ENCODE measurements at places on chromosomes 5 and 9.

- DNase-seq: no peak
Measured at GRCh38 chr9:24912767-24913166, 367.1 kb upstream of the IZUMO3 start.

DNA sequence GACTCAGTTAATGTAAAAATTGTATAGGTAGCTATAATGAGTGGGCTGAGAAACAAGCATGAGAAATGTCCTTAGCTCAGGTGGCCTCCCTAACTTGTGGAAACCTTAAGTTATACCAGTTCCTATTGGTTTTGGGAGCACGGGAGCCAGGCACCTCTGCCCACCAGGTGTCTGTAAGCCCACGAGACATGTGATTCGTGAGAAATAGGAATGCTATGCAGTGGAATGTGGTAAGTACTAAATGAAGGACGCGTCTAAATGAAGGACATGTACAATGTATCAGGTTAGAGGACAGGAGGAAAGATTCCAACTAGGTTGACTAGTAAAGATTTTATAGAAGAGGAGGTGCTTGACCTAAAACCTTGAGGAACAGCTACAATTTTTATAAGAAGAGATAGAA, 46.0 kb upstream of the F2RL2 start:
- DNase-seq: no peak

DNA sequence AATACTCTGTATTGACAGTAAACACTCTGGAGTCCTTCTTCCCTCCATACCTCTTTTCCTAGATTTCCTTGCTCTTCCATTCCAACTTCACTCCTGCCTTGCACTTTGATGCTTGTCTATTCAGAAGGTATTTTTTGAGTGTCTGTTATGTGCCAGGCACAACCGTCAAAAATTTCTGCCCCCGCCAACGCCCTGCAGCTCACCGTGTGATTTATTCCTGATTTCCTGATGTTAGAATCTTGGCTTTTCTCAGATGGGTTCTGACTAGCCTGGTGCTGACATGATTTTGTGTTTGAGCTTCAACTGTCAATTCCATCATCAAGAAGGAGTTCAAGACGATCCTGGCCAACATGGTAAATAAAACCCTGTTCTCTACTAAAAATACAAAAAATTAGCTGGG, 297.5 kb downstream of the AGTPBP1 start:
- no peak for DNase-seq

GRCh38 chr5:133337795-133338445, 274.4 kb downstream of the FSTL4 start:
- DNase-seq: no peak

DNA sequence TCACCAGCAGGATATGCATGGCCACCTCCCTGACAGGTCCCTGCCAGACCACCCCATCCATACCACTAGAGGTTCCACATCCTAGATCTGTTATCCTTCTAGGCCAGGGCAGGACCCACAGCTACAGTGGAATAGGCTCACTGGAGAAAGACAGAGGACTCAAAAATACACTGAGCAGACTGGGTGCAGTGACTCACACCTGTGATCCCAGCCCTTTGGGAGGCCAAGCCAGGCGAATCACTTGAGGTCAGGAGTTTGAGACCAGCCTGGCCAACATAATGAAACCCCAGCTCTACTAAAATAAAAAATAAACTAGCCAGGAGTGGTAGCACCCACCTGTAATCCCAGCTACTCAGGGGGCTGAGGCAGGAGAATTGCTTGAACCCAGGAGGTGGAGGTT, 56.5 kb upstream of the TESK1 start:
- DNase-seq: no peak

GRCh38 chr9:36169166-36169565, at the start of gene CCIN:
Gene CCIN (plus strand): TSS chr9:36169388. CDS start chr9:36169503, 115 bp downstream.
- DNase-seq: no peak

DNA sequence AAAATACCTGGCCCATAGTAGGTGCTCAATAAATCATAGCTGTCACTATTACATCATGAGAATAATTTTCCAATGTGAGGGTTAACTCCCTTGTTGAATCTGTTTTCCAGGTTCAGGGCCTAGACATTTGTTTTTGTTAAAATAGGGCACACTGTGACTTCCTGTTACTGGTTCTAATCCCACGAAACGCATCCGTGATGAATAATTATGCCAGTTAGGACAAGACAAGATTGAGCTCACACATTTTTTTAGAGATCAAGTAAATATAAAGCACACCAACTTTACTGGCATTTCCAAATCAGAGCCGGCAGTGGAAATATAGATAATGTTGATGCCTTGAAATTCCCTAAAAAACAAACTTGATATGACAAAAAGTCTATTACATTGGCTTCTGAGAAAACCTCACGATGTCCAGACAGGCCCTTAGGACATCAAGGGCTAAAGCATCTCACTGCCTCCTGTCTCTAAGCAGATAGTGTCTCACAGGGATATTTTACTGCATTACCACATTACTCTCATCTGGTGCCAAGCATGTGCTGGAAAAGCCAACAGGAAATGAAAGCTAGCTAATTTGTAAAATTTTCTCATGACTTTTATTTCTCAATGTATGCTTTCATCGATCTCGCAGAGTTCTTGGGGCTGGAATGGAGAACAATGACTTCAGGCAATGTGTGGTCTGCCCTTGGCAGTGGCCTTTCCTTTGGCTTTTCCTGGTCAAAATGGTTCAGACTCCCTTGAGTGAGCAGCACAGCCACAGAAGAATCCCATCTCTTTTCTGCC, 414.3 kb upstream of the PAPPA start:
- no peak for DNase-seq

DNA sequence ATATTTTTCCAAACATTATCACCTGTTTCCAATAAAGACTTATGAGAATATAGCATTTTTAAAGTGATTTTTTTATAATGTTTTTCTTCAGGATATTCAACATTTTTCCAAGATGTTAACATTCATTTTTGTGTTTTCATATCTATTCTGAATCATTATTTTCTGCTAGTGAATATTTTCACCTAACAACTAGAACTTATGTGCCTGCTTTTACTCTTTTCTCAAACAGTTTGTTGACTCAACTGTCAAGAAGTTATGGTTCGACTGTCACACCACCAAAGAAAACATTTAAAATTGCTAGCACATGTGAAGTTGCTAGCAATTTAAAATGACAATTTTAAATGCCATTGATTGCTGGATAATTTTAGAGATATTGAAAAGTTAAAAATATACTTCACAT, 343.3 kb upstream of the CDH9 start:
- DNase-seq: no peak

- DNase-seq: no peak
Measured at GRCh38 chr5:133998042-133998441, 6.7 kb downstream of the VDAC1 start.

- no peak for DNase-seq
Measured at GRCh38 chr9:78443946-78444345, 147.0 kb downstream of the PSAT1 start.

DNA sequence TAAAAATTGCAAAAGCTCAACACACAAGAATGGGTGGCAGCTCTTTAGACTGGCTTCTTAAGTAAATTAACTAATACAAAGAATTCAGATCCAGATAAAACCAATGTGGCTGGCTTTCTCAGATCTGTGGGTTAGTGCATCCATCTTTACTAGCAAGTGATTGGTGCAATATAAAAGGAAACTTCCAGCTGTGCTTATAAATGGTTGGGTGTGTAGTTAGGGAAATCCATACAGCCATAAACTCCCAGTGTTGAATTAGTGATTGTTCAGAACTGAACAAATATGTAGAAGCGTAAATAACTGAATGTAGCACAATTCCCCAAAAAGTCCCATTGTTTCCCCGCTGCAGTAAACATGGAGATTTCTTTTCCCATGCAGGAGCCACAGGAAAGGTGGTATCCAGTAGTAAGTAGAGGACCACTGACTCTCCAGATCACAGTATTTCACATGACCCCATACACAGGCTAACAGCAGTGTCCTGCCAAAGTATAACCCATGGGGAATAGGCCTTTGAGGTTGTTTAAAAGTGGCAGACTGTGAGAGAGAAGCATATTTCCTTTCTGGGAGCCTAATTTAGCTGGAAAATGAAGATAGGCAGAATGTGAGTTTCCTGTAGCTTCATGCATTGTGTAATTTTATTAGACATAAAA, 173.1 kb upstream of the SLC12A2 start:
- DNase-seq: no peak

DNA sequence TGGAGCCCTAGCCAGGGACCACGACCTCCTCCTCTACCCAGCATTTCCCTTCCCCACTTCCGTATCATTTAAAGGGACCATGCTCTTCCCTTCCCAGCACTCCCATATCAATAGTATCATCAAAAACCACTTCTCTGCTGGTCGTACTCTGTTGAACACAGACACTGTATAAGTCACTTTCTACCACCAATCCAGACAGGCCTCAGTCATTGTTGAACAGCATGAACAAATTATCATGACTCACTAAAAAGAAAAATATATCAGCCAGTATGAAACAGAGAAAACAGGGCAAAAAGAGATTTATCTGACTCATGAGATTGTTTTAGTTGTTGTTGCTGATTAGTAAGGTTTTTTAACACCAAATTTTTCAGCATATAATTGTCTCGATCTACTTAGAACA, 89.8 kb downstream of the CDKN2A start:
- no peak for DNase-seq

GRCh38 chr9:694403-695154, 146.9 kb upstream of the DMRT1 start:
- DNase-seq: no peak

DNA sequence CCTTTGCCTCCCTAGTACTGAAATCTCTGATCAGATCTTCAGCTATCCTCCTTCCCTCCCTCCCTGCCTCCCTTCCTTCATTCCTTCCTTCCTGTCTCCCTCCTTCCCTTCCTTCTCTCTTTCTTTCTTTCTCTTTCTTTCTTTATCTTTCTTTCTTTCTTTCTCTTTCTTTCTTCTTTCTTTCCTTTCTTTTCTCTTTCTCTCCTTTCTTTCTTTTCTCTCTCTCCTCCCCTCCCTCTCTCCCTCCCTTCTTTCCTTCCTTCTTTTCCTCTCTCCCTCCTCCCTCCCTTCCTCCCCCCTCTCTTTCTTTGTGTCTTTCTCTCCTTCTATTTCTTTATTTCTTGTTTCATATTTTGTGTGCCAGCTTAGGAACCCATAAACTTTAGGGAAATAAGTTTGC, 23.9 kb upstream of the ANKRD55 start:
- no peak for DNase-seq

GRCh38 chr9:99489060-99489413, 267.0 kb downstream of the SEC61B start:
- DNase-seq: no peak
